ENCODE measurements at places on chromosomes 16 and 17.

GRCh38 chr16:48081656-48082055 is 74.1 kb downstream of the ABCC12 start:
- no peak for DNase-seq

DNA sequence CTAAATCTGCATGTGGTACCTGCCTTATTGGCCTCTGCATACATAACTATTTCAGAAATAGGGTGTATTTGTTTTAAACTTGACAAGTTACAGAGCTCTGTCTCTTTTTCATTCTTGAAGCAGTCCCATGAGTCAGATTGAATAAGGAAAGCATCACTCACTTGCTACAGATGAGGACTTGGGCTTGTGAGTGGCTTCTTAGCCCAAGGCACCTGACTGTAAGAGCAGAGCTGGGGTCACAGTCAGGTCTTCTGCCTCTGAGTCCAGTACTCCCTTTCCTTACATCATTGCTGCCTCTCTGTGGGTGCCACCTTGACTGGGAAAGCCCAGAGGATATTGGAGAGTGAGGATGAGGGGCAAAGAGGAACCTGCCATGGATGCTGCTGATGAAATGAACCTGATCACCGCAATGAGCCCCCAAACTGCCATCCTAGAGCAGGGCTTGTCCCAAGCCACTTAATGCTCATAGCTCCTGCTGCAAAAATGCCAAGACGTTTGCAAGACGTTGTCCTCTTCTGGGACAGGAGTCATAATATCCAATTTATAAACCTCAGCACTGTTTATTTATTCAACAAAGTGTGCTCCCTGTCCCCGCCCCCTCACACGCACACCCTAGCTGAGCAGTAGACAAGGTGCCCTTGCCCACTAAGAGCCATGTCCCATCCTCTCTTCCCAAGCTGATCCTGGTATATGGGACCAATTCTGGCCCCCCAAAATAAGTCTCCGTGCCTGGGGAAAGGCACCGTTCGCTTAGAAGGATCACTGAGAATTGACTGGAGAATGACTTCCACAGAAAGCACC is 74.1 kb downstream of the CCDC182 start:
- peak; percentile 63 for DNase-seq

DNA sequence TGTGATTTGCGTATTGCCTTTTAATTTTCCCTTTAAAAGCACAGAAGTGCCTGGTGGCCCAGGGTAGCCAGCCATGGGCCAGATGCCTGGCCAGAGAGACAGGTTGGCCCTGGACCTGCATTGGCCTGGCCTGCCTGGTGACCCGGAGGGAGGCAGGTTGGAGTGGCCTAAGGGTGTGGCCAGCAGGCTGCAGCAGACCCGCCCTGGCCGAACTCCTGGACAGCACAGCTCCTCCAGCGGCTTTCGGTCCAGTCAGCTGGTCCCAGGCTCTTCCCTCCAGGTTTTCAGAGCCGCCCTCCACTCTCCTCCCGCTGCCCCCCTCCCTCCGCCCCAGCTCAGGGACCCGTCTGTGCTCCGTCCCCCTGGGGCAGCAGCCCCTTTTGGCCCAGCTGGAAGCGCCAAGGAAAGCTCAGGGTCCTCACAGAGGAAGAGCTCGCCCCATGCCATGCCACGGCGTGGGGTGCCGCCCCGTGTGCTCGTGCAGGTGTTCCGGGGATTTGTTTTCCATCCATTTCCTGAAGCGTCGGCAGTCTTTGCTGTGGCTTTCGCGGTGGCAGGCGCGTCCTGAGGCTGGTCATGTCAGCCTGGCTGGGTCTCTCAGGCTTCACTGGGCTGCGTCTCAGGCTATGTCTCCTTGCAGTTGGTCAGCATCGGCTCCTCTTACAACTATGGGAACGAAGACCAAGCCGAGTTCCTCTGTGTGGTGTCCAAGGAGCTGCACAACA is 18.1 kb downstream of the PRSS27 start:
- DNase-seq: no peak

DNA sequence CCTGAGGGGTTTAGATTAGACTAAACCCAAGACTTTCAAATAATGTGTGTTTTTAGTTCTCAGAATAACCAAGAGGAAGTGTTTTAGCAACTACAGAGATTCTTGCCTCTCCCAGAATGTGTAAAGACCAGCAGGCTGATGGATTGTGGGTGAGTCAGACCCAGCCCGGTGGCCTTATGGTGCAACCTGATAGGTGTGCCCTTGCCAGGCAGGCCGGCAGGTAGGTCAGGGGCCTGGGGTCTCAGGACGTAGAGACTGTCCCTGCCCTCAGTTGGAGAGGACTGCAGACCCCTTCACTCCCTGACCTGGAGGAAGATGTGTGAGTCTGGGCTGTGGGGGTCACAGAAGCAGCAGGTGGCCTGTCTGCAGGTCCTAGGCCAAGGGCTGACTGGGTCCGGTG is 47.2 kb upstream of the ACSF3 start:
- no peak for DNase-seq

- no peak for DNase-seq
Measured at GRCh38 chr16:62933929-62934328, 897.7 kb upstream of the CDH8 start.

GRCh38 chr17:28008513-28008912 is 34.0 kb upstream of the NLK start:
- DNase-seq: no peak

DNA sequence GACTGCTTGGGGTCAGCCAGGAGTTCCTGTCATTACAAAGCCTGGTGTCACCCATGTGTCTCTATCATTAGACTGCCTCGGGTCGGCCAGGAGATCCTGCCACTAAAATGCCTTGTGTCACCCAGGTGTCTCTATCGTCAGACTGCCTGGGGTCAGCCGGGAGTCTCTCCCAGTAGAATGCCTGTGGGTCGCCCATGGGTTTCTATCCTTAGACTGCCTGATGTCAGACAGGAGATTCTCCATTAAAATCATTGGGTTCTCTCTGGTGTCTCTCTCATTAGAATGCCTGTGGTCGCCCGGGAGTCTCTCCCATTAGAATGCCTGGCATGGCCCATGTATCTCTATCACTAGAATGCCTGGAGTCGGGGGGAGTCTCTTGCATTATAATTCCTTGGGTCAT is 2231.0 kb downstream of the TP53TG3F start:
- peak; percentile 53 for DNase-seq

- DNase-seq: no peak
Measured at GRCh38 chr17:13599864-13600263, 1.9 kb downstream of the HS3ST3A1 start.

- DNase-seq: peak; percentile 52
Measured at GRCh38 chr17:79975498-79976134, 60.1 kb downstream of the TBC1D16 start.

GRCh38 chr17:55641676-55642081 is 81.0 kb downstream of the TMEM100 start:
- DNase-seq: no peak

DNA sequence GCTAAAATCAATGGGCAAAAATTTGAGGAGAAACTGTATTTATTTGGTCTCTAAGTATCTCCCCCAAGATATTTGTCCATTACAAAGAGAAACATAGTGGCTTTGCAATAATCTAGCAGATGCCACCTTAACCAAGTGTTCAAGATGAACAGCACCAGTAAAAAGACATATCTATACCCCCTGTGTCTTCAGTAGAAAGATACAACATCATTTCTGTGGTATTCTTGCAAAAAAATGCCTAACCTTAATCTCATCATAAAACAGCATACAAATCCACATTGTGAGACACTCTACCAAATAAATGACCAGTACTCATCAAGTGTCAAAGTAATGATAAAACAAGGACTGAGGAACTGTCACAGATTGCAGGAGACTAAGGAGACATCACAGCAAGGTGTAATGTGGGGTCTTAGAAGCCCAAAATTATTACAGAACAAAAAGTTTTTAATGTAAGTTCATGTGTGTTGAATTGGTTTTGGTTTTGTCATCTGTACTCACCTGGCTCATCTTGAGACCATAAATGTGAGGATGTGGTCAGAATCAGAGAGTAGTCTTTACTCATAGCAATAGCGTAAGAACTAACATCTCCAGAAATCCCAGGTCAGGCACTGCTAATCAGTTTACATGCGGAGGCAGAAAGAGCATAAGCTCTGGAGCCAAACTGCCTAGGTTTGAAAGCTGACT is 77.2 kb downstream of the AATF start:
- DNase-seq: no peak

DNA sequence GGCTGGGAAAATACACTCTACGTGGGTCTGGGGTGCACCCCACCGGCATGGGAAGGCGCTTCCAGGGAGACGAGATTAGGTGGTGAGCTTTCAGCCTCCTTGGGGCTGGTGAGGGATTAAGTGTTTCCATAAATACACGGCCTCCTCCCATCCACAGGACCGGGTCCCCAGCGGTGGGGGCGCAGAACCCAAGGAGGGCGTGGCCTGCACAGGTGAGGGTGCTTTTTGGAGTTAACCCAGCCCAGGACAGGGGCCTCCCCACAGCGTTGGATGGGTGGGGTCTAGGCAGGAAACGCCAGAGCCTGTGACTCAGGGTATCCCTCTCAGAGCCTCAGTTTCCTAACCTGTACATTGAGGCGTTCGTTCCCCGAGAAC is 1.1 kb downstream of the C16orf74 start:
- DNase-seq: no peak

DNA sequence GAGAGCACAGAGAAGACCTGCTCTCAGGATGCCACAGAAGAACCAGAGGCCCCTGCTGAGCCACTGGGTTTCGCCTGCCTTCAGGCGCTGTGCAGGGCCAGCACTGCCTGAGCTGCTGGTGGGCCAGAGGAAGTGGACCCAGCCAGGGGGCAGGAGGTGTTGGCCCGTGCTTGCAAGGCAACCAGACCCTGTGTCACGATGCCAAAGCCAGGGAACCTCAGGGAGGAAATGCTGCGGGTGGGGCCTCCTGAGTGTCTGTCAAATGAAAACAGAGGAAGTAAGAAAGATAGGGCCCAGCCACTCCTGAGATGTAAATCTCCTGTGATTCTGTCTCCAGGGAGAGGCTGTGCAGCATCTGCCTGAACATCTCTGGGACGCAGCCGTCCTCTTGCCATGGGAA is 58.1 kb upstream of the ADORA2B start:
- DNase-seq: no peak

DNA sequence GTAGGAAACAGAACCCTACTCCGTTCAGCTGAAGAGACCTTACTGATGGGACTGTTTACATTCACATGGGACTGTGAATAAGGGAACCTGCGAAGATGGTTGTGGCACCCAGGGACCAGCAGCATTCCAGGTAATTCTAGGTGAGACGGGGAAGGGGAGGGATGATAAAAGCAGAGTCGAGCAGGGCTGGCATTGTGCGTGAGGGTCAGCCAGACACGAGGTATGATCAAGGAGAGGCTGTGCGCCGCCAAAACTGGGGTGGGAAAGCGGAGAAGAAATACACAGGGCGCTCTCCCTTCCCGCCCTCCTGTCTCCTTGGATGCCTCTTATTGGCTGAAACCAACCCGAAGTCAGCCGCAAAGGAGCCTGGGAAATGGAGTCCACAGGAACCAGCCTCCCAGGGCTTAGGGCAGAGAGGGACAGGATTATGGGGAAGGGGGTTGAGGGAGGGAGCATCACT is 38.4 kb upstream of the CSNK2A2 start:
- no peak for DNase-seq

DNA sequence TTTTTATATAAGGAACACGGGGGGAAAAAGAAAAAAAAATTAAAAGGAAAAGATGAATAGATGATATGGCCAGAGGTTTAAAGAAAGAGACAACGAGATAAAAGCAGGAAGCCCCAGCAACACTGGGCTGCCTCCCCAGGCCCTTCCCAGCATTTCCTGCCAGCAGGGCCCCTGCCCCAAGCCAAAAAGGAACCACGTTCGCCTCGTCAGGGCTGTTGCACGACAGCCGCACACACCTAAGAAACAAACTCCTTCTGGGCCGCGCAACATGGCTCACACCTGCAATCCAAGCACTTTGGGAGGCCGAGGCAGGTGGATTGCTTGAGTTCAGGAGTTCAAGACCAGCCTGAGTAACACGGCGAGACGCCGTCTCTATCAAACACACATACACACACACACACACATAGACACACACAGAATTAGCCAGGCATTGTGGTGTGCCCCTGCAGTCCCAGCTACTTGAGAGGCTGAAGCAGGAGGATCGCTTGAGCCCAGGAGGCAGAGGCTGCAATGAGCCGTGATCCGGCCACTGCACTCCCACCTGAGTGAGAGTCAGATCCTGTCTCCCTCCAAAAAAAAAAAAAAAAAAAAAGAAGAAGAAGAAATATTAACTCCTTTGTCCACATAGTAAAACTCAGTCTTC is 83.0 kb downstream of the ANKRD11 start:
- no peak for DNase-seq

DNA sequence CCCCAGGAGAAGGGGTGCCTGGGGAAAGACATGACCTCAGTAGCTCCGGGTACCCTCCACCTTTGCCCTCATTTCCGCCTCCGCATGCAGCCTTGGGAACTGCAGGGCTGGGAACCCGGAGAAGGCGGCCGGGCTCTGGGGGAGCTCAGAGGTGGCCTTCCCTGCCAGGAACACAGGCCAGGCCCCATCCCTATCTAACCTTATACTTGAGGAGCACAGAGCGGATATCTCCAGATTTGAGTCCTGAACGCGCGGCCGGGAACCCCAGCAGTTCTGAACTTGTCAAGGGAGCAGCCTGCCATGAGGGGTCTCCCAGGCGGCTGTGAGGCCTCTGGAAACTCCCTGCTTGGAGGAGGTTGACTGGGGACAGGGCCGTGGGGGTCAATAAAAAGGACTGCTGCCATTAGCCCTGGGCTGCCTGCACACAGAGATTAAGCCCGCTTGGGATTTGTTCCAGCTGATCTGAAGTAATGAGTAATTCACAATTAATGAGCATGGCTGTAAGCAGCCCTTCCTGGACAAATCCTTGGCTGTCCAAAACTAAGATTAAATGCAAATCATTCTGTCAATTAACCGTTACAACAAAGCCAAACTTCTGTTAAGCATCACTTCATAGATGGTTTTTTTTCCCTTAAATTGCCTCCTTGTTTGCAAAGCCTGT is 26.3 kb upstream of the METRNL start:
- peak; percentile 75 for DNase-seq

DNA sequence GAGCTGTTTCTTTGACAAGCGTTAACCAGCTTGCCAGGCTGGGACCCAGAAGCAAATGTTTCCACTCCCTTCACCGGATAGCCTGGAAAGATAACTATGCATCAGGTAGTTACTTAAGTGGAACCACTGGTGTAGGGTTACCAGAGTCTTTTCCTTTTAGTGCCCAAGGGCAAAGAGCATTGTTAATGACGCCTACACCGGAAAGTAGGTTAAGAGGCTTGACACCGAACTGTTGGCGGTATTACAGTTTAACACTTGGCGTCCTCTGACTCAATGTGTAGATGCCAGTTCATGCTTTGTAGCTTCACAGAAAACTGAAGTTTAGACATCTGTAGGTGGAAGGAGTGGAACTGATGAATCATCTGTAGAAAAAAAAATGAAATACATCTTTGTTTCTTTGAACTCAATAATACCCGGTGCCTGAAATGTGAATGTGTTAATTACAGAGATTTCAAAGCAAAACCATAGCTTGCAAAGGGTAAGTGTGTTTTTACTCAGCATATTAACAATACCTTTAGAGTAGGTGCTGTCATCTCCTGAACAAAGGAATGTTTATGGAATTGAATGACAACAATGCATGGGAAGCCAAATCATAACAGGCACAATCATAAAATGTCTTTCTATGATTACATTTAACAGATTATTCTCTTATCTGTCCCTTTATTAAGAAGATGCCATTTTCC is 426.7 kb upstream of the SALL1 start:
- no peak for DNase-seq

GRCh38 chr16:5928476-5929065 is 831.0 kb upstream of the EEF2KMT start:
- no peak for DNase-seq

- no peak for DNase-seq
Measured at GRCh38 chr17:72301887-72302286, 181.1 kb downstream of the SOX9 start.

Measured in coronary artery (tissue), 2 donors.